WERI-Rb-1 (cell line): ENCODE measurements at places on chromosomes 13 and 19.
A peak's percentile ranks its signal among the peaks of the same experiment; 100 is the strongest.

GRCh38 chr13:25394402-25395060 lies 22.8 kb downstream of the ATP8A2 start:
- DNase-seq, result no peak

GRCh38 chr19:3995607-3996006 lies 10.3 kb upstream of the EEF2 start:
- DNase-seq, result no peak

GRCh38 chr13:54185101-54185500 lies 1156.5 kb downstream of the OLFM4 start:
- peak; percentile 20 for DNase-seq

DNA sequence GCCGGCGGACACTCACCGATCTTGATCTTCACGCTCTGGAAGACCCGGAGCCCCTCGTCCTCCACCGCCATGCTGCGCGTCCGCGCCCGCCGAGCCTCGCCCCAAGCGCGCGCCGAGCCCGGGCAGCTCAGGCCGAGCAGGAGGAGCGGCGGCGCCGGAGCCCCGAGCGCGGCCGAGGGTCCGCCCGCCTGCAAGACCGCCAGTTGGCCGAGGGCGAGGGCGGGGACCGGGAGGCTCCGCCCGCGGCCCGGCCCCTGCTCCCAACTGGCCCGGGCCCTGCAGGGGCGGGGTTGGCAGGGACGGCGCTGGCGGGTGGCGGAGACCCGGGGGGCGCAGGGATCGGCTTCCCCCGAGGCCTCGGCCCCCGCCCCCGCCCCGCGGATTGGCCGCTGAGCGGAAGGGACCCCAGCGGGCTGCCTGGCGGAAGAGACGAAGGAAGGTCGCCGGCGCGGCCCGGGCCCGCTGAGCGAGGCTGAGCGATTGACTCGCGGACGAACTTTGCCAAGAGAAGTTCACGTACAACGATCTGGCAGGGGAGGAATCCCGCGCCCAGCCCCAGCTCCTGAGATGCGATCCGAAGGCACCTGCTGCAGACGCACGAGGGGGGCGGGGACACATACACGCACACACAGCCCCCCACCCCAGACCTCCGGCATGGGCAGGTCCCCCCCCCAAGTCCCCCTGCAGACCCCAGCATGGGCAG lies at the start of gene RASA3:
Gene RASA3, minus strand, starts transcription at position 205 of the 703 bp plus-strand sequence. Its CDS starts 134 bp downstream, at position 71.
- DNase-seq, result peak; percentile 88

DNA sequence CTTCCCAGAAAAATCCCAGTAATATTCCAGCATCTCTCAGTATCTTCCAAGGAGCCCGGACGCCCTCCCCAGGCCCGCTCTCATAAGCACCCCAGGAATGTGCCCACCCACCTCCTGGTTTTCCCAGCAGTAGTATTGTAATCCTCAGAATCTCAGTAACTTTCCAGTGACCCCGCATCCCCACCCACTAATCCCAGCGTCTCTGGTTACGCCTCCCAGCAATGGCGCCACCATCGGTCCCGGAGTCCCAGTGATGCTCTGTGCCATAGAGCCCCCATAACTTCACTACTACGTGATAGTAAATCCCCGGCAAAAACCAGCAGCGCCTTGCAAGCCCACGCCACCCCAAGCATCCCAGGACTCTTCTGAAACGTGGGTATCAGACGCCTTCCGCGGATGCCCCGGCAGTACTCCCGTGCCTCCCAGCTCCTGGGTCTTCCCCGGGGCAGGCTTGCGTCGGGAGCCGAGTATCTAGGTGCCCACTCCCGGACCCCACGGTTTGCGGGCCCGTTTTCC lies 928 bp upstream of the PNPLA6 start:
- peak; percentile 60 for DNase-seq

DNA sequence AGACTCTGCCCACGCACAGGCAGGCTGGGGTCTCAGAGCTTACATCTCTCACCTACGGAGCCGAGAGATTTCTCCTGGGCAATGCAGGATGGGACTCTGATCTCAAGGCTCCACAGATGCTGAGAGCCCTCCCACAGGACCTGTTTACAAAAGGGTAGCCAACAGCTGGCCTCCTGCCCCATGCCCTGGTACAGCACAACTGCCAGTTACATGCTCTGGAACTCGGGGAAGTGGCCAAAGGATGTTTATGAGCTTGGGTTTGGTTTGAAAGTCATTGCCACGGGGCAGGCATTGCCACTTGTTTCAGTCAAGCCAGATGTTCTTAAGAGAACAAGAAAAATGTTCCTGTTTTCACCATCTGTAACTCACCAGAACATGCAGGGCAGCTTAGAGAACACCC lies 3.5 kb downstream of the DHRS12 start:
- no peak for DNase-seq

- no peak for DNase-seq
Measured at GRCh38 chr13:100304229-100304628, 215.3 kb downstream of the PCCA start.

- DNase-seq, result no peak
Measured at GRCh38 chr13:94972262-94972661, 259.9 kb upstream of the SOX21 start.

DNA sequence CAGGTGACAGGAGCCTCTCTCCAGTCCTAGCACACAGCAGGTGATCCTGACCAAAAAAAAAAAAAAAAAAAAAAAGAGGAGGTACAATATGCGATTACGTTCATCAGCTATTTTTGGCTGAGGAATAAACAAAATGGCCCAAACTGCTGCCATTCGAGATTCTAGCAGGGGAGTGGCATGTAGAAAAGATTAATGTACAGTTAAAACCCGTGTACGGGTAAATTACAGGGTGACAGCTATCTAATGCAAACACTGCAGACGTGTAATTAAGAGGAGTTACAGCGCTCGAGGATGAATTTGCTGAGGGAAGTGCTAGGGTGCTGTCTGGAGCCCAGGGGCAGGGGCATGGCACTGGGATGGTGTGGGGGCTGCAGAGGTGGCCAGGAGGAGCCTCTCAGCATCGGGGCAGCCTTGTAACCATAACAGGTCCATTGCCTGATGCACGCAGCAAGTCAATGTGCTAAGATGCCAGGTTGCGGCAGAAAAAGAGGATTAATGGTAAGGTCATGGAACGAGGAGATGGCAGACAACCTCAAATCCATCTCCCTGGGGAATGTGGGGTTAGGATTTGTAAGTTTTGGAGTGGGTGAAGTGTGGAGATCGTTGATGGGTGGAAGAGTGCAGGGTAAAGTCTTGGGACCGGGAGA lies 17.4 kb downstream of the CHST8 start:
- DNase-seq, result no peak

GRCh38 chr13:46496086-46496485 lies 56.9 kb upstream of the LRCH1 start:
- DNase-seq, result no peak

DNA sequence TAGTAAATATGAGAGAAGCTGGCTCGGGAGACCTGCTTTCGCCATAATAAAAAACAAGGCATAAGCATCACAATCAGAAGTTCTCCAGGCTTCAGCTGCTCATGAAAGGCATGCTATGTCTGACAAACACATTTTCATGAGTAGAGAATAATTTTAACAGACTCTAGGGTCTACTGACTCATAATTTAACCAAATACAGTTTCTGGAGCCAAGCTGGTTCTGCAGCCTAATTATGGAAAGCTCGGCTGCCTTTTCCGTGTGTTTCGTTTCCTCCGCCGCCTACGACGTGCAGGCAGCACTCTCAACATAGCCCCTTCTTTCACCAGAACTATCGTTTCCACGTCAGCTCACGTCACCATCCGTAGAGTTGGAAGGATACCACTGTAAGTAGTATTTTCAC lies 5.7 kb downstream of the MCF2L start:
- no peak for DNase-seq

GRCh38 chr19:11538232-11539036 lies at the start of gene CNN1:
TSS of gene CNN1 (plus strand) at chr19:11538851. CDS start at chr19:11538928, 77 bp downstream.
- peak; percentile 22 for DNase-seq

- DNase-seq, result no peak
Measured at GRCh38 chr13:94073007-94073744, 406.3 kb downstream of the DCT start.

DNA sequence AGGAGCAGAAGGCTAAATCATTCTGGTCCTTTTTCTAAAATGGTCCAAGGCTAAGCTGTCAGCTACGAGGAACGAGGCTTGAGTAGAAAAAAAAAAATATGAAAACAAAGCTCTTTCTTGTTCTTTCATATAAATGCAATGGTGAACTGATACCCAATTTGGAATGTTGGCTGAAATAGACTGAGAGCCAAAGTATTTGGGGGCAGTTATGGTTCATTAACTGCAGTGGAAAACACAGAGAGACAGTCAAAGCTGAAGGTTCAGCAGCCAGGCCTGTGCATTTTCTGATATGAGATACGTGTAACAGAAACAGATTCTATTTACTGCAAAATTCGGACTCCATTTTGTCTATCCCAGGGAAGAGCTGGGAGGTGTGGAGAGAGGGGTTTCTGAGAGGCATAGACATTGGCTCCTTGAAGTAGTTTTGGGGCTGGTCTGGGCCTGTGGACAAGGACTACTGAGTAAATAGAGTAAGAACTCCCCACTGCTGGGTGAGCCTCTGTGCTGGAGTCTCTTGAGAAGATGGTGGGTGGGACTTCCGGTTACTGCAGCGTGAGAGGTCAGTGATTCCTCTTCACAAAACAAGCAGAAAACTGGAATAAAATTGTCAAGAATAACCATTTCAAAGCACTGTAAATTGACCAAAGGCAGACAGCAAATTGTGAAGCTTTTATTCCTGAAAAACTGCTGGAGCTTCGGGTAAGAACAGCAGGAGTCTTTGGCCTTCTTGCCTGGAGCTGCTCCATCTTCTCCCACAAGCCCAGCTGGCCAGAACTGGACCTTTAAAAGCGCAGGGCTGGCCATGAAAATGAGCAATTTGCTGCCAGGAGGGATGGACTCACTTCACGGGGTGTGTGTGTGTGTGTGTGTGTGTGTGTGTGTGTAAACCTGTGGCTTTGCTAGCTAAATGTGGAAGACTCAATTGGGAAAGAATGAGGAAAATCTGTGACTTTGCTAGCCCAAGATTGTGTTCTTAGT lies 43.1 kb upstream of the CNMD start:
- no peak for DNase-seq

DNA sequence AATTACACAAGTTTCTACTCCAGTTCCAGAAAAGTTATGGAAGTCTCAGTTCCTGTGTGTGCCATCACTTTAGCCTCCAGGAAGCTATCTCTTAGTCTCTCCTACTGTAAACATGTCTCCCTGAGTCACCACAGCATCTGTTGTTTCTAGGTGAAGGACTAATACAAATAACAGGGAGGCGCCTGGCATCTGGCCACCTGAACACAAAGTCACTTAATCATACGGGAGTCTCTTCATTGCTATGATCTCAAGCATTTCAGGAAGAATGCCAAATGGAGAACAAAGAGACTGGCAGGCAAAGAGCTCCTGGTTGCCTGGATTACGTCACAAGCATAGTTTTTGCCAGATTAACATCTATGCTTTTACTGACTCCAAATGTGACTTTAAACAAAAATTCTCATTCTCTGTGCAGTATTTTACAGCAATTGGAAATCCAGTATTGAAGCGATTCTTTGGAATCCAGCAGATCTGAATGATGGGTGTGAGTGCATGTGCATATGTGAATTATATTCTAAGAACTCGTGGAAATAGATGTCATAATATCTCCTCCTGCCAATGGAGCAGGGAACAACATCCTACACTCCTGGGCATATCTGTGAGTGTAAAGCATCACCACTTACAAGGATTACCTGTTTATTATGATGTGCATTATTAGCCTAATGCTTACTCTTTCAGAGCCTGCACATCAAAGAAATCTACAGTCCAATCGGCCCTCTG lies 572.8 kb downstream of the PCDH9 start:
- no peak for DNase-seq

DNA sequence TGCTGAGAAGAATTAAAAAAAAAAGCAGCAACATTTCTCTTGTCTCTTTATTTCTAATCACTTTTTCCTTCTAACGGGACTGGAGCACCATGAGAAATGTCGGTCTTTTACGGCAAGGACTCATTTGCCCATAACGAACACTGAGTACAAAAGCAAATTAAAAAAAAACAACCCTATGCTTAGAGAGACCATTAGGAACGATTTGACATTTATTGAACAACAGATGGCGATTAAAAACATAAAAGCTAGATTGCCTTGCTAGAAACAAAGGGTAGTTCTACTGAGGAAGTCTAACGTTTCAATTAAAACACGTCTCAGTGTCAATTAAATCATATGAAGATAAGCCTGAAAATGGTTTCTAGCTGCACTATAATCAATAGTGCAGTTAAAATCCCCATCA lies 51.1 kb downstream of the OLFM4 start:
- no peak for DNase-seq

DNA sequence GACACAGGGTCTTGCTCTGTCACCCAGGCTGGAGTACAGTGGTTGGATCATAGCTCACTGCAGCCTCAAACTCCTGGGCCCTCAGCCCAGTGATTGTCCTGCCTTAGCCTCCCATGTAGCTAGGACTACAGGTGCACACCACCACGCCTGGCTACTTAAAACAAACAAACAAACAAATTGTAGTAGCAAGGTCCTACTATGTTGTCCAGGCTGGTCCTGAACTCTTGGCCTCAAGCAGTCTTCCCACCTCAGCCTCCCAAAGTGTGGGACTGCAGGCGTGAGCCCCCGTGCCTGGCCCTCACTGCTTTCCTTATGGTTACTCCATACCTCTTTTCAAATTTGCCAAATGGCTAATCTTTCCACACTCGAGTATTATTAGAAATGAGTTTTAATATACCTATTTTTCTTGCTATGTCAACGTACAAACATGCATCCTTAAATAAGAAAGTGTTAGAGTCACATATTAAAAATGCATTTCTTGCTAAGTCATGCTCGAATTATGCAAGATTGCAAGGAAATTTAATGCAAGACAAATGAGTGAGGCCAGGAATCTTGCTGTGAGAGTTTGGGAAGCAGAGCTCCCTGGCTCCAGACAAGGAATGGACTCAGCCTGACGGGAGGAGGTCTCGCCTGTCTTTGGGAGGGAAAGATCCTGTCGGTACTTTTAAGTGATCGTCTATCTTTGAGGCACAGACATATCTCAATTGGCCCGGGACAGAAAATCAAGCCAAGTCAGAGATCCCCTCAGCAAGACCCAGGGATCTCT lies 39.4 kb downstream of the RFX2 start:
- DNase-seq, result no peak

- no peak for DNase-seq
Measured at GRCh38 chr19:56707821-56708220, 36.3 kb upstream of the ZNF835 start.

DNA sequence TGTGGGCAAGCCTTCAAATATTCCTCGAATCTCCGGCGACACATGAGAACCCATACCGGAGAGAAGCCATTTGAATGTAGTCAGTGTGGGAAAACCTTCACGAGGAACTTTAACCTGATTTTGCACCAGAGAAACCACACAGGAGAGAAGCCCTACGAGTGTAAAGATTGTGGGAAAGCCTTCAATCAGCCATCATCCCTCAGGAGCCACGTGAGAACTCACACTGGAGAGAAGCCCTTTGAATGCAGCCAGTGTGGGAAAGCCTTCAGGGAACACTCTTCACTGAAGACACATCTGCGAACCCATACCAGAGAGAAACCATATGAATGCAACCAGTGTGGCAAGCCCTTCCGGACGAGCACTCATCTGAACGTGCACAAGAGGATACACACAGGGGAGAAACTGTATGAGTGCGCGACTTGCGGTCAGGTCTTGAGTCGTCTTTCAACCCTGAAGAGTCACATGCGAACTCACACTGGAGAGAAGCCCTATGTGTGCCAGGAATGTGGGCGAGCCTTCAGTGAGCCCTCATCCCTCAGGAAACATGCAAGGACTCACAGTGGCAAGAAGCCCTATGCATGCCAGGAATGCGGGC lies 28.8 kb downstream of the ZNF333 start:
- no peak for DNase-seq

- no peak for DNase-seq
Measured at GRCh38 chr13:39577838-39578491, 25.0 kb downstream of the LHFPL6 start.
